NCI-H460 (cell line): ENCODE measurements at places on chromosomes 1 and 21. TPM values are rescaled to one million over a fixed set of nuclear protein-coding genes. Genes with fewer than 3 reads are reported as not detected.

Gene RNF2
- 14.1 and 20.0 TPM in 2 replicates for total RNA-seq

Gene RAB7B
- total RNA-seq: not detected in 2 replicates

Gene UBE2Q1
- total RNA-seq: 50.3 and 54.4 TPM in 2 replicates

DNA sequence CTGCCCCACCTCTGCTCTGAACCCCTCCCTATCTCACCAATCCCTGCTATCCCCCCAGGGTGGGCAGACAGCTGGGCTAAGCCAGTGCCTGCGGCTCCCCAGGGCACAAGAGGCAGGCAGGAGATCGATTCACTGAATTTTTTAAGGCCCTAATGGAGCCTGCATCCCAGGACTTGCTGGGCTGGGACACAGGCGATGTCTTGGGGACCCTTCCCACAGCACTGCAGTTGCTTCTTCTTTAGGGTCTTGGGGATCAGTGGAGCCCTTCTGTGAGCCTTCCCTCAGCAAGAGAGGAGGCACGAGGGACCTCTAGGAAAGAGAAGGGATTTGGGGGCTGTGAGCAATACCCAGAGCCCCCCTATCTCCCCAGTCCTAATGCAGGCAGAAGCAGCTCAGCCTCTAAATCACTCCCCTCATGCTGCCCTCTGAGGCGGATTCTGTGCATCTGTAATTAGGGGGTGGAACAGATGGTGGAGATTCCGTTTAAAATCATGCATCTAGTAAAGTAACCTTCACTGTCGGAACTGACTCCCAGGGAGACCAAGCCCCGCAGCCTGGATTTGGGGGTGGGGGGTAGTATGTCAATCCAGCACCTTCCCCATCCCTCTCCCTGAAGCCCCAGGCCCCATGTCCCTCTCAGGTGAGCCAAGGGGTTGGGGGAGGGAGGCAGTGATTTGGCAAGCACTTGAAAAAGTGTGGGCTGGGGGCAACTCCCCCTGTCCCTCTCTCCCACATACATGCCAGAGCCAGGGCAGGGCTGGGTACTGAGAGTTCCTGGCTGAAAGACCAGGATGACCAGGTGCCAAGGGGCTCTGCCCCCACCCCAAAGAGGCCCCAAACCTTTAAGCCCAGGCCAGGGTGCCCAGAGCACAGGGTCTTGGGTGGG, 10.0 kb downstream of the AHDC1 start:
- DNase-seq: no peak

DNA sequence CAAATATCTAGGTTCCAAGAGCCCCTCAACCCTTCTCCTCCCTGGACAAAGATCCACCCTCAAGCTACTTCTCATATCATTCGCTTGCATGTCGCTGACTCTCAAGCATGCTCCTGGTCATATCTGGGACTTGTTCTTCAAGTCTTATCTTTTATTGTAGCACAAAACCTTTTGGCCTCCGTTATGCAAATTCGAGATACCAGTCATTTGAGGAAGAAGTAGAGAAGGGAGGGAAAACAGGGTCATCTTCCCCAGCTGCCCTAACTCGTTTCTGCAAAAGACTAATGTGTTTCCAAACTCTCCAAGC, 63.8 kb upstream of the ETS2 start:
- DNase-seq: no peak

- no peak for DNase-seq
Measured at GRCh38 chr1:89737985-89738510, 82.8 kb upstream of the LRRC8D start.

Gene NHLH1
- 0.27 TPM in 1 of 2 replicates, not detected in the other for total RNA-seq

Gene HAO2
- total RNA-seq: not detected in 2 replicates

Gene FCRL4
- total RNA-seq: not detected in 2 replicates
